ENCODE measurements at places on chromosomes 5 and 9.

DNA sequence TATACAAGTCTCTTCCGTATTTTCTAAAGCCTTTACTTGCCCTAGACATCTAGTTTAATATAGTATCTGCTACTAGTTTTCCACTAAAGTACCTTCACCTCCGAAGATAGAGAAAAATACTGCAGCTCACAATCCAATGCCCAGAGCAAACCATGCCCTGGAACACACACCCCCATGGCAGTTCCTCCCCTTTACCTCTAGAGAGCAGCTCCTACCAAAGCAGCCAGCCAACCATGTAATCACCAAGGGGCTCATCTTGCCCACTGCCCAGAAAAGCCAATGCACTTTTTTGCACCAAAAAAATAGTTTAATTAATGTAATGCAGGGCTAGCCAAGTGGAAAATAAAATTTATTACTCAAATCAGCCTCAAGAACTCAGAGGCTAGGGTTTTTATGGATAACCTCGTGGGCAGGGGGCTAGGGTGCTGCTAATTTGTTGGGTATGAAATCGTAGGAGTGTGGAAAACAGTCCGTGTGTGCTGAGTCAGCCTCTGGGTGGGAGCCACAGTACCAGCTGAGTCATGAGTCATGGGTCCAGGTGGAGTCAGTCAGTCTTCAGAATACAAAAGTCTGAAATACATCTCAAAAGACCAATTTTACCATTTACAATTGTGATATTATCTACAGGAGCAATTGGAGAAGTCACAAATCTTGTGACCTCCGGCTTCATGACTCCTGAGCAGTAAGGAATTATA is 120.1 kb upstream of the ACO1 start:
- DNase-seq, result no peak

DNA sequence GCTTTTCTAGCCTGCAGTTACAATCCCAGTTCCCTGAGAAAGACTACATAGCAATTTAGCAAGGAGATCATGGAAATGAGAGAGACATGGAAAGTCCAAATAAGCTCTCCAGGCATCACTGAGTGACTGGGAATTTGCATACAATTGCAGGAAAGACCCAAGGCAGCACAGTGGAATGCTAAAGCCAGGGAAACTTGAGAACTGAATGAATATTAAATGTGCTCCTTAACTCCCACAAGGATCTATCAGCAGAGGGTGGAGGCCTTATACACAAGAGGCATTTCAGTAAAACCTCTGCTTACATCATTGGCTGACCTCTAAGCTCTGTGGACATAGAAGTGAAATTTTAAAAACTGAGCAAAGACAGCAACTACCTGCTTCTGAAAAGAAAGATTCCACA is 355.6 kb upstream of the DAB2 start:
- DNase-seq, result no peak

GRCh38 chr5:133706506-133707430 is 94.4 kb upstream of the FSTL4 start:
- no peak for DNase-seq

DNA sequence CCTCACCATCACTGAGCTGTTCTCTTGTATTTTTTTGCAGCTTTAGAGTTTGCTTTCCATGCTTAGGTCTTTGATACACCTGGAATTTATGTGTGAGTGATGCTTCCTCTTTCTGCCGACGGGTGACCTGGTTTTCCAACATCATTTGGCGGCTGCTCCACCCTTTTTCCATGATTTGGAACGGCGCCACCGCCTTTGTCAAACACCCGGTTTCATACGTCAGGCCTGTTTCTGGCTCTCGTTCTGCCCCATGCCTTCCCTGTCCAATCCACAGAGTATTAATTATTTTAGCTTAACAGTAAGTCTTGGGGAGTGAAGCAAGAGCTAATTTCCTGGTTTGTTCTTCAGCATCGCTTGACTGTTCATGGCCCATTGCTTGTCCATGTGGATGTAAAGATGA is 30.2 kb downstream of the CACNA1B start:
- no peak for DNase-seq

DNA sequence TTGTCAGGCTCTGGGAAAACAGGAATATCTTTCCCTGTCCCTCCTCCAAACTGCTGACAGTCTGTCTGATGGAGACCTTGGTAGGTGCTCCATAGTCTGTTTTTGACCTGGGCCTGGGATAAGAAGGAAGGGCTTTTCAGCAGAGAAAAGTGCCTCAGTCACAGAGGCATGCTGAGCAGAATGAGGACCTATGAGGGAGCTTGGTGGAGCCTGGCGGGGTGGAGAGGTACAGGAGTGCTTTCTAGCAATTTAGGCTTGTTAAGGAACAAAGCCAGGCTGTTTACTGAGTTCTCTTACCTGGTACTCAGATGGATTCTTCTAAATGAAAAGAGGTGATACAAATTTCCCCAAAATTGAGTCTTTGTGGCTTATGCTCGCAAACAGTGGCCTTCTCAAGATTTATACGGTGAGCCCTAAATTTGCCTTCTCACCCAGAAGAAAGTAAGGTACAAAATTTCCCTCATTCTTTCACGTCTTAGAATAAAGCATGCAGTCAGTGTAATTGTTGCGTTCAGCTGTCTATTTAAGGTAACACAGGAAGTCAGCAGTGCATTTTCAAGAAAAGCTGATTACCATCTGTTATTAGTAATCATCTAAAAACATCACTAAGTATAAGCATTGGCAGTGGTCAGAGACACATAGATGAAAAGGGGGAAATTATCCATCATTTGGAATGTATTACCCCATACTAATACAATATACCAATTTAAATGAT is 28.6 kb upstream of the IL13 start:
- no peak for DNase-seq

DNA sequence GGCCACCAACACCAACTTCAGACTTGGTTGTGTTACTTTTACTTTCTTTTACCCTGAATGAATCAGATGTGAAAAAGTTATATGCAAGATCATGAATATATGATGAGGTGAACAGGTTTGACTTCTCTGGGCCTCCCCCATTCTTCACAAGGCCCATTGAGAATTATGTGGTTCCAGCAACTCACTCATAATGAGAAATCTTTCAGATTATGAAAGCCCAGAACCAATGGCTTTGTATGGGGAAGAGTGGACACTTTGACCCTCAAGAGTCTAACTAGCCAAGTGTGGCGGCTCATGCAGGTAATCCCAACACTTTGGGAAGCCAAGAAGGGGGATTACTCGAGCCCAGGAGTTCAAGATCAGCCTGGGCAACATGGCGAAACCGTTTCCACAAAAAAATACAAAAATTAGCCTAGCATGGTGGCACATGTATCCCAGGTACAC is 16.1 kb upstream of the LNPEP start:
- DNase-seq, result no peak

GRCh38 chr9:136029556-136029955 is 65.5 kb downstream of the NACC2 start:
- no peak for DNase-seq

GRCh38 chr5:95727764-95728191 is 3.4 kb upstream of the RHOBTB3 start:
- DNase-seq, result no peak

DNA sequence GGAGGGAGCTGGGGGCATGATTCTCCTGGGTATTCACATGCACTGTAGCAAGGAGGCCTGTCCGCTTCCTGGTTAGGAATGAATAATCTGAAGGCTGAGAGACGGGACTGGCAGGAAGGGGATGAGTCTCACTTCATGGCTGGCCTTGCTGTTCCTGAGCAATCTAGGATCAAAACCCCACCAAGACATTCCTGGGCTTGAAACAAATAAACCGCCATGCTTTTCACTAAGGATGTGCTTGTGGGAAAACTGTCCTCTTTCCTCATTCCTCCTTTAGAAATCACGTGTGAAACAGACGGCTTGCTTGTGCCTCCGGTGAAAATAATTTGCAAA is 132.8 kb downstream of the MACROH2A1 start:
- no peak for DNase-seq

DNA sequence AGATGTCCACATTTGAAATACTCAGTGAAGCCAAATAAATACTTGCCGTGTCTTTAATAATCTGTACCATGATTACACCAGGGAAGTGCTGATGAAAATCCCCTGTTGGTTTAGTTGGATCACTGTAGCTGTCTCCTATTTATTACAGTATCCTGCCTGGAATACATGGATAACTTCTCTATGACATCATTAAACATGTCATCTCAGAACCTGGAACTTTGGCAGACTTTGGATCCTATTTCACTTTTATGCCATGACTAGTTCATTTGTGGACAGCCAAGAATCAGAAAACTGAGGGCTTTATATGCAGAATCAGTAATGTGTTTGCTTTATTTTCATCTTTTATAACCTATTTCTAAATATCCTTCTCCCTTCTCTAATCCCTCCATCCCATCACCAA is at the start of gene TXNDC8:
TXNDC8 (minus strand) TSS at position 137 of the 400 bp plus-strand sequence.
- no peak for DNase-seq

DNA sequence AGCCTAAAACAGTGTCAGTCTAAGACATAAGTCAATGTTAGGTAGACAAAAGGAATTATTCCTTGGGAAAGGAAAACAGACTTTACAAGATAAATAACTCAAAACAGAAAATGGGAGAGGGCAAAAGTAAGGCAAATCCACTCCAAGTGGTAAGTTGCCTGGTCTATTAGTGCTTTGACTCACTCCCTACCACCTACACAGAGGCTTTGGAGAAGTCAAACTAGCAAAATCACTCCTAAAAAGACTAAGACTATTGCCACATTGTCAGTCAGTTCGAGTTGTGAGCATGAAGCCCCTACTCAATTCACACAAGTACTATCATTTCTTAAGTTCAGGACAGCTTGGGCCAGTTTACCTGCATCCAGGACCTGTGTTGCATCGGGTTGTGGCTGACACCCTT is 5.2 kb upstream of the ZBTB6 start:
- no peak for DNase-seq

GRCh38 chr5:68054638-68055037 is 160.9 kb upstream of the PIK3R1 start:
- DNase-seq, result no peak

GRCh38 chr5:168121138-168121494 is 170.3 kb upstream of the WWC1 start:
- DNase-seq, result no peak

- no peak for DNase-seq
Measured at GRCh38 chr5:114237766-114238165, 124.1 kb upstream of the KCNN2 start.

GRCh38 chr5:76341651-76342334 is 61.3 kb upstream of the IQGAP2 start:
- no peak for DNase-seq

DNA sequence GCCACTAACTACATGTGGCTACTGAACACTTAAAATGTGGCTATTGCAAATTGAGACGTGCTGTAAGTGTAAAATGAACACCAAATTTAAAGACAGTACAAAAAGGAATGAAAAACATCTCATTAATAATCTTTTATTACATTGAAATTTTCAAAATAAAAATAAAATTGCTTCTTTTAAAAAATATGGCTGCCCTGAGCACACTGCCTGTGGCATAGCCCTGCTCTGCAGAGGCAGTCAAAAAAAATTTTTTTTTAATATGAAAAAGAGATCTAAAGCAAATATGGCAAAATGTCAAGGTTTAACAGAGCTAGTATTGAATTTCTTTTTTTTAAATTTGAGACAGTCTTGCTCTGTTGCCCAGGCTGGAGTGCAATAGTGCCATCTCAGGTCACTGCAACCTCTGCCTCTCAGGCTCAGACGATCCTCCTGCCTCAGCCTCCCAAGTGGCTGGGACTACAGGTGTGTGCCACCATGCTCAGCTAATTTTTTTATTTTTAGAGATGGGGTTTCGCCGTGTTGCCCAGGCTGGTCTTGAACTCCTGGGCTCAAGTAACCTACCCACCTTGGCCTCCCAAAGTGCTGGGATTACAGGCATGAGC is 25.6 kb downstream of the CARNMT1 start:
- no peak for DNase-seq

DNA sequence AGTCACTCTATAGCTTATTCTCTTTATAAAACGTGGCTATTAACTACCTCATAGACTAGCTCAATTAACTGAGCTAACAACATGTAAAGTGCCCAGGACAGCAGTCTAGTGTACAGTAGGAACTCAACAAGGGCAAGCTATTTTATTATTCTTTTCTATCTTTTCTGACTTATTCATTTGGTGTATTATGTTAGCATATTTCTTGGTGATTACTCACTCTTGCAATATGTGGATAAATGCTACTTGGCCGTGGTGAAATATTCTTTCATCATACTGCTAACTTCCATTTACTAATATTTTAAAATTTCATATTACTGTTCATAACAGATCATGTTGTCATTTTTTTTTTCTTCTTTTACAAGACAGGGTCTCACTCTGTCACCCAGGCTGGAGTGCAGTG is 4.9 kb downstream of the SLC25A51 start:
- DNase-seq, result no peak

GRCh38 chr9:136958898-136959850 is 7.1 kb downstream of the LCN12 start:
- no peak for DNase-seq

- no peak for DNase-seq
Measured at GRCh38 chr9:115914291-115914690, 239.3 kb upstream of the PAPPA start.

DNA sequence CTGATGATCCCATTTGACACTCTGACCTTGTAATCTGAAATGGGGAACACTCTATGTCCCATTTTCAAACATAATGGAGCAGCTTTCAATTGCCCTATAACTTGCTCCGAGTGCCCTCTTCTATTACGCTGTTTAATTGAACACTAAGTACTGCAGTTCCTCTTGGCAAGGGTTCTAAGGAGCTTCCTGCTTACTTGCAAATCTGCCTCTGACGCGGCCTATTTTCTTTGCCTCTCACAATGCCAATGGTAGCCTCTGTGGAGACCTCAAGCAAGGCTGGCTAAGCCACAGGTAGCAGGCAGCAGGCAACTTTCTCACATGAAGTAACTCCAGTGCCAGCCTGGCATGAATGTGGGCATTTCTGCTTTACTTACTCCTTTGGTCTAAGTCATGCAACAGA is 443.4 kb upstream of the TRPC7 start:
- DNase-seq, result no peak

- no peak for DNase-seq
Measured at GRCh38 chr9:132596200-132596599, 13.8 kb downstream of the BARHL1 start.

DNA sequence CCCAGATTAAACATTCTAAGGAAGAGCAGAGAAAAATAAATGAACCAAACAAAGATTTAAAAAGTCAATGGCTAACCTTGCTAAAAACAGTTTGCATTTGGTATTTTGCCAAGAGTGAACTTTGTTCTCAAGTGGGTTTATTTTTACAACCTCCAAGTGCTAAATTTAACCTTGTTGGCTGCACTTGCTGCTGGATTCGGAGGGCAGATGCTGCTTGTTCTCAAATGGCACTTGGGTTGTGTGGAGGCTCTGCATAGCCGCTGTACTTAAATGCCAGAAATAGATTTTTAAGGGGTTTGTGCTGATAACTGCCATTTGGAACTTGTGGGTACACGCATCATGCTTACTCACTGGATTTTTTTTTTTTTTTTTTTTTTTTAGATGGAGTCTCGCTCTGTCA is 13.3 kb upstream of the SPATA24 start:
- DNase-seq, result no peak

GRCh38 chr9:92191801-92192200 is 76.6 kb upstream of the SPTLC1 start:
- DNase-seq, result no peak

- DNase-seq, result no peak
Measured at GRCh38 chr9:23524607-23525155, 301.4 kb downstream of the ELAVL2 start.

Data from stimulated activated CD8-positive, alpha-beta memory T cell treated with anti-CD3 and anti-CD28 coated beads, Interleukin-7, amount 100 ng/mL, for 48 hours (primary cell).